ENCODE measurements at places on chromosomes 16 and 17.

DNA sequence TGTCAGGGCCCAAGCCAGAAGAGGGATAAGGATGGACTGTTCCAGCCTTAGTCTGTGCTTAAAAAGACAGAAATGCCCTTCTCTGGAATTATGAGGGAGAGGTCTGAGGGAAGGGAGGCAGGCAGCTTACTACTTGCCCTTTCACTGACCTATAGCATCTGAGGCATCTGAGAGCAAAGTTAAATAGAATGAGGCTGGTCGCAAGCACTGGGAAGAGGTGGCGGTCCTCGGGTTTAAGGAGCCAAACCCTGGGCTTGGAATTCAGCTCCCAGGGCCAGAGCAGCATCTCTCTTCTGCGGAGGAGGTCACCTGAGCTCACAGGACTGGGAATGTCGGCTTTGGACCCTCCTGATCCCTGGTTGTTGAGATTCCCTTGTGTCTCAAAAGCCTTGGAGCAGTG, 3.1 kb upstream of the LIMD2 start:
- DNase-seq, result no peak

DNA sequence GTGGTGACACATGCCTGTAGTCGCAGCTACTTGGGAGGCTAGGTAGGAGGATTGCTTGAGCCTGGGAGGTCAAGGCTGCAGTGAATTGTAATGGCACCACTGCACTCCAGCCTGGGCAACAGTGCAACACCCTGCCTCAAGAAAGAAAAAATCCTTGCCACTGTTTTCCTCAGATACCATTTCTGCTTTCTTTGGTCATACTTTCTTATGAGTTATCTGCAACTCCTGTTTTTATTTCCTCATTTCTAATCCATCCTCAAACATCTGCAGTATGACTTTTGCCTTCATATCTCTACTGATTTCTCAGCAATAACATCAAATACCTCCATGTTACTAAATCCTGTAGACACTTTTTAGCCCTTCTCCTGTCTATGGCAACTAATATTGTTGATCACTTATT, 3.1 kb upstream of the AP2B1 start:
- DNase-seq, result no peak

DNA sequence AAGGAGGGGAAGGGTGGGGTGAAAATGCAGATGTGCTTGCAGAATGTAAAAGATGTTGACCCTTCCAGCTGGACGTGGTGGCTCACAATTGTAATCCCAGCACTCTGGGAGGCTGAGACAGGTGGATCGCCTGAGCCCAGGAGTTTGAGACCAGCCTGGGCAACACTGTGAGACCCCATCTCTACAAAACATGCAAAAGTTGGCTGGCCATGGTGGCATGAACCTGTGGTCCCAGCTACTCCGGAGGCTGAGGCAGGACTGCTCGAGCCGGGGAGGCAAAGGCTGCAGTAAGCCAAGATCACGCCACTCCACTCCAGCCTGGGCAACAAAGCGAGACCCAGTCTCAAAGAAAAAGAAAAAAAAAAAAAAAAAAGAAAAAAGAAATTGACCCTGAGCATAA, 17.8 kb downstream of the ATP1B2 start:
- no peak for DNase-seq

- DNase-seq, result no peak
Observed at GRCh38 chr17:79407385-79407784, 203.5 kb downstream of the RBFOX3 start.

GRCh38 chr16:73753931-73754330, 542.7 kb upstream of the PSMD7 start:
- no peak for DNase-seq

GRCh38 chr17:520447-521182, 168.0 kb upstream of the RPH3AL start:
- no peak for DNase-seq

Measured in stimulated activated CD4-positive, alpha-beta T cell treated with anti-CD3 and anti-CD28 coated beads, TNF-alpha, amount 100 ng/mL, for 24 hours (primary cell).